ENCODE measurements at places on chromosomes 12 and 14.

GRCh38 chr12:2812290-2813213, at the start of gene ITFG2:
Gene ITFG2 (plus strand): TSS chr12:2812668. CDS start chr12:2812761, 93 bp downstream.
- DNase-seq = peak; percentile 95

- no peak for DNase-seq
Measured at GRCh38 chr12:112555621-112556233, 137.0 kb downstream of the PTPN11 start.

DNA sequence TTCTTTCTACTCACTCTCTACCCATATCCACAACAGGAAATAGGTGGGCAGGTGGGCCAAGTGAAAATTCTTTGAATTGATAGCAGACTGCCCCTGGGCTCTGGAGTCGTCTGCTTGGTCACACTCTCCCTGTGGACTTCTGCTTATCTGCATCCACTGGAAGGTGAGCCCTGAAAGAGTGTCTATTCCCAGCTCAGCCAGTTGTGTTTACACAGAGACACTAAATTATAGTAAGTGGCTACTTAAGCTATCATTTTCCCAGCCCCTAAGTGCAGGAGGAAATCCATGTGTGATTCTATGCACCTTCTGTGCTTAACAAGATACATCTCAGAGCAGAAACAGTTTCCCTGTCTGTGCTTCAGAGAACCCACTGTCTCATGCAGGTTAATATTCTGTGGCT, 338.4 kb downstream of the FUT8 start:
- DNase-seq = no peak

- no peak for DNase-seq
Measured at GRCh38 chr12:112938751-112939150, 477 bp downstream of the OAS3 start.
